Naive thymus-derived CD4-positive, alpha-beta T cell (primary cell): ENCODE measurements at places on chromosomes 4 and X. TPM values are rescaled to one million over a fixed set of nuclear protein-coding genes. Genes with fewer than 3 reads are reported as not detected.

Gene TFE3
- total RNA-seq, result 36.0 and 38.7 TPM in 2 replicates

Gene ARMCX1
- total RNA-seq, result 1.2 TPM

Gene KIAA1210
- not detected for total RNA-seq

Gene TRPC5OS
- total RNA-seq, result not detected

Gene CHIC2
- 22.4 and 22.6 TPM in 2 replicates for total RNA-seq

Gene PRR32
- total RNA-seq, result not detected in 2 replicates

DNA sequence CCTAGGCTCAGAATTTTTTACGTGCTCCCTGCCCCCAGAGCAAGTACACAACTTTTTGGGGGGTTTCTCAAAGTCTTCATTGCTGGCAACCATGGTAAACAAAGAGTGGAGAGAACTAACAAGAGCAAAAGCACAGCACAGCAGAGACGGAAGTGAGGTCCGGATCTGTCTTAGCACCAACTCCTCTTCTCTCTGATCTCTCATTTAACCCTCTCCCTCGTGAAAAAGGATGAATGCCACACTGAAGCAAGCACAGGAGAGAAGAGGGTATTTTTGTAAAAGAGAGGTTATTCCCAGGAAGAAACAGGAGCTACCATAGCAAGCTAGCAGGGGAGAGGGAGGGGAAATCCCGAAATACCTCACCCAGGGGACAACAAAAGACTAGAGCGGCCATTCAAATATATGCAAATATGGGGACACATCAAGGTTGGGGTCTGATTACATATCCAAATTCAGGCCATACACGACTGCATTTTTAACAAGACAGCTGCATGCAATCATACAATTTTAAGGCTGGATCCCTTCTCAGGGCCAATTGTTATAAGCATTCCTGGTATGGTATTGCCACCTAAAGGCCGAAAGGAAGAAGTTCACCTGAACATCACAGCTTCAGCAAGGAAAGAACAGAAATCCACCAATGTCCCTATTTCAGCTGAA lies 46.6 kb downstream of the CD40LG start:
- H3K4me3 ChIP-seq, result peak overlapping the region; percentile 40
- no peaks in the 10 kb centered on the region for H3K27me3 ChIP-seq
- peak; percentile 59 for DNase-seq
- peak overlapping the region; percentile 81 for H3K27ac ChIP-seq

DNA sequence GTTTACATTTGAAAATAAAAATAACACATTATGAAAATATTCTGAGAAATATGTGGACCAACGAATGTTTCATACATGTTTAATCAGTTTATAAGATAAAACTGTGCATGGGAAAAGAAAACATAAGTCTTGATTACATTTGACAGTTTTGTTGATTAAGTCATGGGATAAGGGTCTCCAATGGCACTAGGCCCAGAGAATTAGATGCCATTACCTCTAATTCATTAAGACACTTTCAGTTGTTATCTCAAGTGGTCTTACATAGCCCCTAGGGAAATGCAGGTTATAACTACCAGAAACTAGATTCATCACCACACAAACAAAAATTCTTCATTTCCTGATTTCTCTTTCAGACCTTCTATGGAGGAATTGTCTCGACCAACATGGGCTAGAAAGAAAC lies 300.8 kb downstream of the PCDH7 start:
- H3K27ac ChIP-seq, result no peak overlapping the region
- no peak for DNase-seq
- no peaks in the 10 kb centered on the region for H3K4me1 ChIP-seq
- no peak overlapping the region for H3K4me3 ChIP-seq
- no peaks in the 10 kb centered on the region for H3K36me3 ChIP-seq

DNA sequence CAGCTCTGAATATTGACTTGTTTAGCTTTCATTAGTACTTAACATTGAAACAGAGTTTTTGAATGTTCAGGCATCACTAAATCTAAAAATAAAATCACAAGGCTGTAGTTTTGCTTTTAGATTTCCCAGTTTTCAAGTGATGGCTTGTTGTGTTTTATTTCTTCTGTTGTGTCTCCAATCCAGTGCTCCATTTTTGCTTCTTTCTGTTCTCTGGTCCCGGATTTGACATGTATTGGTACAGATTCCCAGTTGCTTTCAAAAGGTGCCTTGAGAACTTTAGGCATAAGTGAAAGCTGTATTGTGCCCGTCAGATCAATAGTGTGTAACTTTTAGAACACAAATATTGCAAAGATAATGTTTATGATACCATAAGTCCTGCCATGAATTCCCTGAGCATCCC lies 53.2 kb downstream of the ARHGAP10 start:
- no peaks in the 10 kb centered on the region for H3K27me3 ChIP-seq
- H3K4me3 ChIP-seq, result no peak overlapping the region
- H3K27ac ChIP-seq, result no peak overlapping the region
- DNase-seq, result no peak

- H3K27ac ChIP-seq, result no peak overlapping the region
- no peak for DNase-seq
- no peak overlapping the region for H3K4me3 ChIP-seq
- H3K27me3 ChIP-seq, result no peaks in the 10 kb centered on the region
- H3K36me3 ChIP-seq, result no peaks in the 10 kb centered on the region
Measured at GRCh38 chrX:132501606-132502005, 12.8 kb upstream of the MBNL3 start.

DNA sequence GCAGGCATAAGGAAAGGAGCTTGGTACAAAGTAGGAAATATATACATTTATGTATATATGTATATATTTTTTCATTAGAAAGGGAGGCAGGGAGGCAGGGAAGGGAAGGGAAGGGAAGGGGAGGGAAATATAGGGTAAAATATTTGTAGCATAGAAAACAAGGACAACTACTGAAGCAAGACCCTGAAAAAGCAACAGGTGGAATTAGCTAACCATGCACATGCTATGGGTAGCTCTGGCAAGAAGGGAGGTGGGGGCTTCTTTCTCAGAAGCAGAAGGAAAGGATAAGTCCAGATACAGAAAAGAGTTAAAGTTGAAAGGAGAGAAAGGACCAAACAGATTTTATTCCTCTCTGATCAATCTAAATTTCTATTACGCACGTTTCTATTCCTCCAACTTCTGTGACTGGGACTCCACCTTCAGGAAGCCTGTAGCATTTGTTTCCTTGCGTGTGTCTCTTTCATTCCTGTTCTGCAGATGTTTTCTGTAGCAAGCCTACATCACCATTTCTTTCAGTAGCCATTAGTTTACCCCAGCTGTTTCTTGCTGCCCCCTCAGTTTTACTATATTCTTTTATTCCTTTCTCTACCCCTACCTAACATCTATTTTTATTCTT lies 82.9 kb downstream of the OR13H1 start:
- no peak for DNase-seq
- no peaks in the 10 kb centered on the region for H3K36me3 ChIP-seq
- H3K27me3 ChIP-seq, result no peaks in the 10 kb centered on the region
- no peak overlapping the region for H3K27ac ChIP-seq
- H3K4me1 ChIP-seq, result no peaks in the 10 kb centered on the region

DNA sequence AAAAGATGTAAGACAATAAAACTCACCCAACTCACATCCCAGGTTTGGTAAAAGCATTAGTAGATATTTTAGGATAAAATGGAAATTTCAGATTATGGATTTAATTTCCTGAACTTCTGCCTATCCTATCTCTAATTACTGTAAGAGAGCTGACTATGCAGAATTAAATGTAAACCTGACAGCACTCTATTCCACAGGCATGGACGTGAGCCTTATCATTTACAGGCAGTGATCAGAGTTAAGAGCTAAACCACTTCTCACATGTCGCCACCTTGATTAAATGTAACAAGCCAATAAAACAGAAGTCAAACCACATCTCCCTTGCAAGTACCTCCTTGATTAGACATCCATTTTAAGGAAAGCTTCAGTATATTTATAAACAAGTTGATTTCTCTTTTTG lies 97.5 kb upstream of the CBR4 start:
- no peak overlapping the region for H3K4me3 ChIP-seq
- H3K27me3 ChIP-seq, result no peaks in the 10 kb centered on the region
- no peaks in the 10 kb centered on the region for H3K4me1 ChIP-seq
- no peaks in the 10 kb centered on the region for H3K36me3 ChIP-seq
- DNase-seq, result no peak

DNA sequence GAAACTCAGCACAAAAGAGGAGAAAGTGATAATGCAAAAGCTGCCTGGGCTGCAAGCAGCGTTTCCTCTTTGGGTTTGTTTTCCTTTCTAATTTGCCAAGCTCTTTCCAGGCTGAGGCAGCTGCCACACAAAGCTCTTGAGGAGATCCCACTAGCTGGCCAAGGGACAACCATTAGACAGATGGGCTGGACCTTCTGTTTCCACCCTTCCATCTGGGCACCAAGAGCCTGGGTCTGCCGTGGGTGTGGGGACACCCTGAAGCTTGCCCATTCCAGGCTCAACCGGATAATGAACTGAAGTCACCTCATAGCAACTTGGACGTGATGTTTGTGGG lies 194.6 kb upstream of the C1QTNF7 start:
- DNase-seq, result peak; percentile 9
- H3K4me3 ChIP-seq, result peak overlapping the region; percentile 41
- no peaks in the 10 kb centered on the region for H3K27me3 ChIP-seq
- no peaks in the 10 kb centered on the region for H3K36me3 ChIP-seq
- H3K4me1 ChIP-seq, result no peaks in the 10 kb centered on the region

DNA sequence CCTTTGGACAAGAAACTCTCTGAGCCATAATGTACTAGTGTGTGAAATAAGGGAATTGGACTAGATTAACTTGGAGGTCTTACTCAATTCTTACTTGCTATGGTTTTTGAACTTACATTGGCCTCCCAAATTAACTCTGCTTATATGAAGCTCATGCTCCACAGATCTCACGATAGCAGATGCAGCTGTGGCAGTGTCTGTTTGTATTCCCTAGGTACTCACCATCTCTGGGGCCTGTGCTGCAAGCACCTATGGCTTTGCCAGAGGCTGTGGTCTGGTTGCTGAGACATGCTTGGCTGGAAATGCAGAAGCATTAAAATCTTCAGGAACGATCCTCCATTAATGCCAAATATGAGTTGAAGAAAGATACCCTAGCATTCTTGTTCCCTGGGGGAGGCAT lies 112.8 kb downstream of the MSL3 start:
- H3K4me3 ChIP-seq, result no peak overlapping the region
- H3K27me3 ChIP-seq, result no peaks in the 10 kb centered on the region
- no peaks in the 10 kb centered on the region for H3K36me3 ChIP-seq
- DNase-seq, result no peak

DNA sequence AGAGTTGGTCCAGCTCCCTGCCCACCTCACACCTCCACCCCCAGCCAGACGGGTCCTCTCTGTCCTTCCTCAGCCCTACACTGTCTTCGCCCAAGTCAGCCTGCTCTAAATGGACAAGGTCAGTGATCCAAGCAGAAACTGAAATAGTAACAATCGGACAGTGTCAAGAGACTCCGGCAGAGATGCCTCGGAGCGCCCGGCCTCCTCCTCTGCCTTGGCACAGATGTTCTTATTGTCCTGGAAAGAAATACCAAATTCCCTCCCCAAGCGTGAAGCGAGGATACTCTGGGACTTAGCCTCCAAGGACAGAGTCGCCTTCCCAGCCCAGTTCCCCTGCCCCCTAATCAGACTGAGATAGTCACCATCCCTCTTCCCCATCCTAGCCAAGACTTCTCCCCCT lies 28.5 kb downstream of the UTP14A start:
- H3K27ac ChIP-seq, result no peak overlapping the region
- DNase-seq, result no peak
- no peaks in the 10 kb centered on the region for H3K4me1 ChIP-seq
